Esophagus squamous epithelium (tissue), 5 donors: ENCODE measurements at places on chromosomes 3 and 15. TPM values are rescaled to one million over a fixed set of nuclear protein-coding genes. Genes with fewer than 3 reads are reported as not detected.

DNA sequence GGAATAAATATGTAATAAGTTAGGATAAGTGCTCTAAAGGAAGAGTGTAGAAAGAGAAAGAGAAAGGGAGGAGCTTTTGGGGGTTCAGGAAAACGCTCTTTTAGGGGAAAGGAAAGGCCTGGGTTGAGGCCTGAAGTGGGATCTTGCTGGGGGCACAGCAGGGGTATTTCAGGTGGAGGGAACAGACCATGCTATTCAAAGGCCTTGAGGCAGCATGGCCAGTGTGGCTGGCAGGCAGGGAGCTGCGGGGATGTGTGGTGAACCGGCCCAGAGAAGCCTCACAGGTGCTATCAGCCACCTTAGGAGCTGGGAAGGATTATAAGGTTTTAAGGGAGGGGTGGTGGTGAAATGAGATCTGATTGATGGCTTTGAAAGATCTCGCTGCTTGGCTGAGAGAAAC lies 66.6 kb downstream of the LINGO1 start:
- H3K36me3 ChIP-seq = no peaks in the 10 kb centered on the region
- H3K4me3 ChIP-seq = no peak overlapping the region
- DNase-seq = no peak
- no peaks in the 10 kb centered on the region for H3K27me3 ChIP-seq

GRCh38 chr3:73592154-73593144 lies 32.3 kb downstream of the PDZRN3 start:
- no peak overlapping the region for H3K27ac ChIP-seq
- H3K4me3 ChIP-seq = no peak overlapping the region
- H3K4me1 ChIP-seq = peaks cover 5% of the 10 kb centered on the region
- no peak for DNase-seq
- no peaks in the 10 kb centered on the region for H3K27me3 ChIP-seq

- H3K27me3 ChIP-seq = no peaks in the 10 kb centered on the region
- H3K27ac ChIP-seq = no peak overlapping the region
- DNase-seq = no peak
- H3K4me1 ChIP-seq = no peaks in the 10 kb centered on the region
Measured at GRCh38 chr3:41701191-41701698, 260.7 kb downstream of the ULK4 start.

Gene CHRNA7
- total RNA-seq = 1.9 TPM

Gene MYLK
- 31.4 TPM for total RNA-seq

GRCh38 chr15:35751413-35752133 lies 205.6 kb upstream of the DPH6 start:
- H3K4me1 ChIP-seq = no peaks in the 10 kb centered on the region
- no peaks in the 10 kb centered on the region for H3K36me3 ChIP-seq
- peak overlapping the region; percentile 7 for H3K27ac ChIP-seq

DNA sequence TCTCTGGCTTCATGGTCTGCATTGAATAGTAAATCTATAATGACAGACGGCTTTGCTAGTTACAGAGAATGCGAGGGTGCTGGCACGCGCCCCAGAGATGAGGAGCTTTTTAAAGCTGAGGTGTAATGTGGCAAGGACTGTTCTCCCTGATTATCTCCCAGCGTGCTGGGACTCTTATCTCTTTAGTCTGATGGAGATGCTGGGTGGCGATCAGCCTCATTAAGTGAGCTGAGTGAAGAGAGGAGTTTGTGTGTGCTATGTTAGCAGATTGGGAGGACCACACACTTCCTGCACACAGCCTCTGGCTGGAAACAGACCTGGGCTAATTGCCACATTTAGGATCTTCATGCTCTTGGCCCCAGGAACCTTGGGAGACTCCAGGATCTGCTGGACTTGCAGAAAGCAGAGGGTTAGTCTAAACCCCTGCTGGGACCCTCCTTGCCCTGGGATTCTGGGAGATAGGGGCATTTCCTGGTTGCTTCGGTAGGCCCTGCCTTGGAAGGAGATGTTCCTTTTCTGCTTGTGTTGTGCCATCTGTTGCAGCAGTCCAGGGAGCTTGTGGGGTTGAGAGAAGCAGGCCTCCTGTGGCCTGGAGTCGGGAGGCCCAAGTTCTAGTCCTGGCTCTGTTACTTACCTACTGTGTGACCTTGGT lies 15.0 kb downstream of the PDIA5 start:
- H3K4me3 ChIP-seq = no peak overlapping the region
- no peaks in the 10 kb centered on the region for H3K27me3 ChIP-seq
- peak overlapping the region; percentile 70 for H3K27ac ChIP-seq
- H3K36me3 ChIP-seq = no peaks in the 10 kb centered on the region
- peaks cover 81% of the 10 kb centered on the region for H3K4me1 ChIP-seq
- no peak for DNase-seq

Gene SPINK8
- total RNA-seq = not detected

Gene OXTR
- total RNA-seq = 8.0 TPM

Gene NR1I2
- total RNA-seq = not detected

Gene SEMA3B
- total RNA-seq = 2.5 TPM

DNA sequence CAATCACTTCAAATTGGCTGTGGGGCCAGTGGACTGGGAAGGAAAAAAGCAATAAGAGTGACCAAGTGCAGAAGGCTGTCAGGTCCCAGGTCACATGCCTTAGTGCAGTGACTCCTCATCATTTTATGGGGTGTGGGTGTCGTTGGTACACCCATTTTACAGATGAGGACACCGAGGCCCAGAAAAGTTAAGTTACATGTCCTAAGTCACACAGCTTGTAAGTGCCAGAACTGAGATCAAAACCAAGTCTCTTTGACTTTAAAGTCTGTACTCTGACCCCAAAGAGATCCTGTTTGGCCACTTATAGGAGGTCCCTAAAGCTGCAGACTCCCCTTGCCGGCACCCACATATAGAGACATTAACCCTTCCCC lies 63.0 kb upstream of the POLG start:
- no peak overlapping the region for H3K4me3 ChIP-seq
- DNase-seq = no peak
- H3K27me3 ChIP-seq = peaks cover 14% of the 10 kb centered on the region
- no peak overlapping the region for H3K27ac ChIP-seq

DNA sequence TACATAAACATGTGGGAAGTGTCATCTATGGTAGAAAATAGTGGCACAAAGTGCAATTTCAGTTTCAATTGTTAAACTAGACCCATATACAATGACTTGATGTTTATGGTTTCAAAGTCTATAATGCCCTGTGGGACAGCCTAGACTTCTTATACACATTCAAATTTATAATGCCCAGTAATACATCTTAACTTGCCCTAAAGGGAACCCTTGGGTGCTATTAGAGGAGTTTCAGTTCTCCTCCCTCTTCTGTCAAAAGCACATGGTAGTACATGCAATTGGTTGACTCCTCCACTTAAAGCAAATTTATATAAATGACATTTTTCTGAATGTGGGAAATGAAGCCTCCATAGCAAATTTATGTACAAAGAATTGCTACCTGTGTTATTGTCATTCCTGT lies 30.2 kb upstream of the OR5K4 start:
- DNase-seq = no peak
- H3K27me3 ChIP-seq = no peaks in the 10 kb centered on the region
- H3K4me3 ChIP-seq = no peak overlapping the region
- H3K36me3 ChIP-seq = no peaks in the 10 kb centered on the region
- no peaks in the 10 kb centered on the region for H3K4me1 ChIP-seq

Gene CEP19
- 0.80 TPM for total RNA-seq

- no peaks in the 10 kb centered on the region for H3K4me1 ChIP-seq
- no peaks in the 10 kb centered on the region for H3K27me3 ChIP-seq
- no peak overlapping the region for H3K4me3 ChIP-seq
- no peak overlapping the region for H3K27ac ChIP-seq
- DNase-seq = no peak
- H3K36me3 ChIP-seq = no peaks in the 10 kb centered on the region
Measured at GRCh38 chr3:156761713-156762451, 64.3 kb upstream of the LEKR1 start.

Gene MLH1
- 33.4 TPM for total RNA-seq

DNA sequence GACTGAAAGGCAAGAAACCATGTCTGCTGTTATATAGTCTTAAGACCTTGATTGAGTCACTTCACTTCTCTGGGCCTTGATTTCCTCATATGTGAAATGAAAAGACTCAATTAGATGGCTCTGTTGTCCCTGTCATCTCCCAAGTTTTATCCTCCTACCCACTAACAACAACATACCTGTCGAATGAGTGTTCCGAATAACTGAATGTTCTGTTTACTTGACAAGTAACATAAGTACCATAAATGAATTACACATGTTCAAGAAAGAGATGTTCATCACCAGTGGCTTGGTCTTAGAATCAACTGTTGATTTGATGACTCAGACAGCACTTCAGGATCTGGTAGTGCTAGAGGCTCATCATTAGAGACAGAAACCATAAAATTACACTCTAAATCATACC lies 311.7 kb downstream of the VPS13C start:
- H3K36me3 ChIP-seq = no peaks in the 10 kb centered on the region
- H3K4me3 ChIP-seq = no peak overlapping the region
- no peaks in the 10 kb centered on the region for H3K4me1 ChIP-seq
- H3K27me3 ChIP-seq = no peaks in the 10 kb centered on the region
- no peak for DNase-seq
- H3K27ac ChIP-seq = peak overlapping the region; percentile 70

DNA sequence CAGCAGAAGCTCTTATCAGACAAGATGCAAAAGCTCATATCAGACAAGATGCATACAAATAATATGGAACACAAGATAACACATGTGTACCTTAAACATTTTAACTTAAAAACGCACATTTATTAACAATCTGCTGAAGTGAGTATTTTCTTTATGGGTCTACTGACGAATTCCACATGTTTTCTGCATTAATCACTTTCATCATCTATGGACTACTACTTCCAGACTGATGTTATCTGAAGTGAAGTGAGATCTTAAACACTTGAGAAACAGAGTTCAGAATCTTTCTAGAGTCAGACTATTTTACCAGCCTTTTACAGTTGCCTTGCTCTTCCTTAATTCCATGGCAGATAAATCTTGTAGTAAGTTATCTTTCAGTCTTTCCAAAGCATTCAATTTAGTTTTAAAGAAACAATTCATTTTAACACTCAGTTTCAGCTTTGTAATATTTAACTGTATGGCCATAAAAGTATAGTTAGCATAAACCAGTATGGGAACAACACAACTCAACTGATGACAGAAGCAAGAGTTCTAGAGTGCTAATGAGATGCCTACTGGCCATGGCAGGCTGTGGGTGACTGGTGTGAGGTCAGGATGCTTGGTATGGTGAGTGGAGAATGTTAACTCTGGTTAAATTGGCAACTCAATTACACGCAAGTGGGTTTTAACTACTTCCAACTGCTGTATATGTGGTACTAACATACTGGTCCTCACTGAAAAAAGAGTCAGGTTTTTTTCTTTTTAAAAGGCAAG lies 9.8 kb downstream of the CMTM6 start:
- no peak for DNase-seq
- no peak overlapping the region for H3K4me3 ChIP-seq
- H3K4me1 ChIP-seq = peaks cover 38% of the 10 kb centered on the region
- H3K36me3 ChIP-seq = no peaks in the 10 kb centered on the region
- H3K27ac ChIP-seq = no peak overlapping the region

DNA sequence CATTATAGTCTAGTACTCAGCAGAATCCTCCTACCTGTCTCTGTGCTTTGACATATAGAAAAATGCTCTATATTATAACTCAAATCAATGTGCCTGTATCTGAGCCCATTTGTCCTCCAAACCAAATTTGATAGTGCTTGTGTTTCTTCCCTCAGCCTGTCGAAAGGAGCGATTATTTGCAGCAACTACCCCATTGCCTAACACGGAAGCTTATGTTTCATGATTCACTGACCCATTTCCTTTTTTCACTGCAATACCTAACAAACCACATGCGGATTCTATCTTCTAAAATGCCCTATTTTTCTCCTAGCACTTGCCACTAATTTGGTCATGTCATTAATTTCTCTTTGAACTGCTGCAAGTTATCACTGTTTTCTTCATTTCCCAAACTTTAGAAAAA lies 1220.6 kb upstream of the CADM2 start:
- no peak for DNase-seq
- H3K27me3 ChIP-seq = no peaks in the 10 kb centered on the region
- H3K27ac ChIP-seq = no peak overlapping the region
- H3K36me3 ChIP-seq = no peaks in the 10 kb centered on the region
- no peaks in the 10 kb centered on the region for H3K4me1 ChIP-seq

- no peak overlapping the region for H3K4me3 ChIP-seq
- no peak for DNase-seq
- no peaks in the 10 kb centered on the region for H3K27me3 ChIP-seq
- peaks cover 52% of the 10 kb centered on the region for H3K36me3 ChIP-seq
- H3K27ac ChIP-seq = no peak overlapping the region
- H3K4me1 ChIP-seq = no peaks in the 10 kb centered on the region
Measured at GRCh38 chr3:123952844-123953520, 8.0 kb downstream of the CCDC14 start.

Gene GOLGA8R
- total RNA-seq = 1.1 TPM

DNA sequence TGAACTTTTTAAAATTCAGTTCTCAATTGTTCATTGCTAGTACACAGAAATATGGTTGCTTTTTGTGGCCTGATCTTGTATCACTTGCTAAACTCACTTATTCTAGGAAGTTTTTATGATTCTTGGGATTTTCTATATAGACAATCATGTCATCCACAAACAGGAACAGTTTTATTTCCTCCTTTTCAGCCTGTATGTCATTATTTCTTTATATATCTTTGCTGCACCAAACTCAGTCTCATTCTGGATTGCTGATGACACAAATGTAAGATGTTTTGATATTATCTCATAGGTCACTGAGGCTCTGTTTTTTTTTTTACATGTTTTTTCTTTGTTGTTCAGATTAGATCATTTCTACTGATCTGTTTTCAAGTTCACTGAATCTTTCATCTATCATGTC lies 71.7 kb downstream of the TTBK2 start:
- no peak for DNase-seq
- no peak overlapping the region for H3K4me3 ChIP-seq
- H3K4me1 ChIP-seq = no peaks in the 10 kb centered on the region
- H3K36me3 ChIP-seq = peaks cover 16% of the 10 kb centered on the region

DNA sequence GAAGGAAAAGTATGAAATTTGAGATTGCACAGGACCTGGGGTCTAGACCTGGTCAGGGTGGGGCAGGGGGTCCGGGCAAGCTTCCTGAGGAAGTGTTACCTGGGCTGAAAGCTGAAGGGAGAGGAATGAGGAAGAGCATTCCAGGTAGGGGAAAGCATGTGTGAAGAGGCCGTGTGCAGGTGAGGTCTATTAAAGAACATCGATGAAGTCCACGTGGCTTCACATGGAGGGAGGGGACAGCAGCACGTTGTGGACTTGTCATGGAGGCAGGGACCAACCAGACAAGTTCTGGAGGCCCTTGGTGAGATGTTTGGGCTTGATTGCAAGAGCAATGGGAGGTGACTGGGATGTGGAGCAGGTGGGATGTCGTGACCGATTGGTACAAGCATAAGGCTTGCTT lies 47.1 kb downstream of the IDH2 start:
- no peak overlapping the region for H3K4me3 ChIP-seq
- H3K36me3 ChIP-seq = no peaks in the 10 kb centered on the region
- no peak for DNase-seq
- H3K27me3 ChIP-seq = no peaks in the 10 kb centered on the region

DNA sequence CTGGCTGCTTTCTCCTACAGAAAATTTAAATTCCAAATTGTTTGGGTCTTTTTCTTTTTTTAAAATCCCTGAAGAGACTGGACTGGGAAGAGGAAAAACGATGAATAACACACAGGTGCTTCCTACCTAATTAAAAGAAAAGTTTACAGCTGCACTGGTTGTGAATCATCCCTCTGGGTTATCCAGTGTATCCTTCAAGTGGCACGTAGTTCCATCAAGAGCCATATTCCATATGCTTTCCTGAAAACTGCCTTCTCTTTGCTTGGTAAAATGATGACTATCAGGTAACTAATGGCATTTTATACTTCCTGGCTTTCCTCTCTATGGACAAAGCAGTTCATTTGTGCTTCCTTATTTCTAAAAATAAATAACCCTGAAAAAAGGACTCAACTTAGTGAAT lies 123.2 kb downstream of the MAGI1 start:
- H3K4me1 ChIP-seq = no peaks in the 10 kb centered on the region
- no peak overlapping the region for H3K27ac ChIP-seq
- H3K4me3 ChIP-seq = no peak overlapping the region
- DNase-seq = no peak

- H3K36me3 ChIP-seq = no peaks in the 10 kb centered on the region
Measured at GRCh38 chr3:132549890-132550578, 47.0 kb upstream of the ACKR4 start.
